ENCODE measurements at places on chromosomes 3 and 15.

- DNase-seq: no peak
Observed at GRCh38 chr3:193942516-193943055, 193.4 kb upstream of the HES1 start.

DNA sequence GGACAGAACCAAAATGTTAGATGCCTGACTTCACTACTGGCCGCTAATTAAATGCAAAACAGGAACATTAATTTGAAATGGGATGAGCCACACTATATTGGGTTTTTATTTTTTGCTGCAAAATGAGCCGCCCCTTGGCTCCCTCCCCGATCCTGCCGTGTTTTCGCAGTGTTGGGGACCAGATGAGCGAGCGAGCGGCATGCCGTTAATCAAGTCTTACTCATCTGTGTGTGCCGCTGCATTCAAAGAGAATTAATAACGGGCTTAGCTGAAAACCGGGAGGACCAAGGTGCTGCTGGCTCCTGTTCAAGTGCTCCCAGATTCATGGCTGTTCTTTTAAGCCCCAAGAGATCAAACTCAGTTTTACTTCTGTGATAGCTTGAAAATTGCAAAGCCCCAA, 20.0 kb downstream of the TAFA4 start:
- DNase-seq: no peak

DNA sequence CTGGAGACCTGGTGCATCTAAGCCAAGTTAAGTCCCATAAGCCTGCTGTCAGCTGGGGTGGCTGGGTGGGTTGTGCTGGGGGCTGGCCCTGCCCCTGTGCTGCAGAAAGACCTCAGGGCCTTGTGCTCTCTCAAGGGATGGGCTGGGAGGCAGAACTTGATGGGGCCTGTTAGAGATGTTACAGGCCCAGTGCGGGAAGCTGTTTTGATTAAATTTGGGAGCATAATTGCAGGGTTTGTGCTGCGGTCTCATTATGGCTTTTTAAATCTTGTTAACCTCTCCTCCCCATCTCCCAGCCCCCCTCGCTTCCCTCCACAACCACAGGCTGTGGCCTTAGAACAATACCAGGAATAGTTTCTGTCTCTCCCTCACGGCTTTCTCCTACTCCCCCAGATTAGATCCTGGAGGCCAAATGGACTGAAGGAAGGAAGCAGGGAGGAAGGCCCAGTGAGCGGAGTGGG, 87.6 kb upstream of the TLE3 start:
- DNase-seq: no peak

DNA sequence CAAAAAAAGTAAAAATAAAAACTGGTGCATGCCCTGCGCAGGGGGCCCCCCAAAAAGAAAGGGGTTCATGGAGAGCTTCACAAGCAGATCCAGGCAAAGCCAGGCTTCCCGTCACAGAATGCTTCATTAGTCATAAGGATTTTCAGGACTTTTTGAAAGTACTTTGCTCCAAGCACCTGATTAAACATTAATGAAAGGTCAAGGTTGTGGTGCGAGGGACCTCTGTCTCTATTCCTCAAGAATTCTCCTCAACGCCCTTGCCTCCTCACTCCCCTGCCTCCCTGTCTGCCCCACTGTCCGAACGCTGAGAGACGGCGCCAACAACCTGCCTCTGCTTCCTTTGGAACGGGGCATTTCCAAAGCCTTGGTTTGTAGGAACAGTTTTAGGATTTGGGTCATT, 240.1 kb upstream of the IGF1R start:
- DNase-seq: no peak

- DNase-seq: no peak
Observed at GRCh38 chr3:72303926-72304325, 519.0 kb upstream of the PROK2 start.

DNA sequence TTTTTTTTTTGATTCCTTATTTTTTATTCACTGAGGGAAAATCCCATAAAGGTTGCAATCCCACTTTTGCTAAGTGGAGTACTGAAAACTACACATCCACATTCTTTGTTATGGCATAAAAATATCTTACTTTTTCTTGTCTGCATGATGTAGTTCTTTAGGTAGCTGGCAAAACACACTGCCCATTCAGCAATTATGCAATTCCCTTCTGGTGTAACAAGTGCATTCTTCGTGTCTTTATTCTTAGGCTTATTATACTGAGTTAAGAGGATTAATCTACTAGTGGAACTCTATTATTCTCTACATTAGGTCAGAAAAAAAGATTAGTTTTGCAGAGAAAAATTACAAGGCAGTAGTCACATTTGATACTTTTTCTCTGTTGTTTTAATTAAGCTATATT, 403.8 kb upstream of the GBE1 start:
- no peak for DNase-seq

GRCh38 chr15:95325763-95326404, 1004.6 kb upstream of the NR2F2 start:
- no peak for DNase-seq

GRCh38 chr15:59388670-59389069, 16.0 kb upstream of the MYO1E start:
- no peak for DNase-seq

- DNase-seq: no peak
Observed at GRCh38 chr3:117404730-117405129, 695.2 kb downstream of the TUSC7 start.

GRCh38 chr3:55557549-55557948, 70.4 kb upstream of the WNT5A start:
- DNase-seq: no peak

GRCh38 chr3:35601959-35602358, 37.4 kb upstream of the ARPP21 start:
- no peak for DNase-seq

DNA sequence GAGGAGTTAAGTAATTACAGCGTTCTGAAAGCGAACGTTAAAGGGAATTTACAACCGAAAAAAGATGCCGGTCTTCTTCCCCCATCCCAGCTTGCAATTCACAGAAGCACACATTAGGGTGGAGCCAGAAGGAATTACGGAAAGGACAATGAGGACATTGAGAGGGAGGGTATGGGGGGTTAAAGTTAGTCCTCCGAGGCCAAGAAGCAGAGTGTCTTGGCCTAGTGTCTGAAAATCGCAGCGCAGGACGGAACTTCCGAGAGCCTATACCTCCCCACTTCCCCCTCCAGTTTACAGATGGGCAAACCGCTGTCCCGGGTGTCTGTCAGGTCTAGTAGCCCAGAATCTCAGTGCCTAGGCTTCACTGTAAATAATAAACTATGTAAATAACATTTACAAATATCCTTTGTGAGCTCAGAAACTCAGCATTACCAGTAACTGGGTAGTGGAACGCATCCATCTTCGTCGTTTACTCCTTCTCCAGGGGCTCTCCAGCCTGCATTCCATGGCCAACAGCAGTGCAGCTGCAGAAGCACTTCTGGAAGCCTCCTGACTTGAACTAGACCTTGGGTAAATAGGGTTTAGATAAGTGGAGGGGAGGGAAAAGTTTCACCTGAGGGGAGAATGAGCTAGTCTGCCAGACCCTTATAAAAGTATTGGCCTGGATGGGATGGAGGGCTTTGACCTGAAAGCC, 922 bp downstream of the ADPRH start:
- peak; percentile 25 for DNase-seq

- no peak for DNase-seq
Observed at GRCh38 chr15:42050484-42051255, 29.8 kb upstream of the PLA2G4E start.

DNA sequence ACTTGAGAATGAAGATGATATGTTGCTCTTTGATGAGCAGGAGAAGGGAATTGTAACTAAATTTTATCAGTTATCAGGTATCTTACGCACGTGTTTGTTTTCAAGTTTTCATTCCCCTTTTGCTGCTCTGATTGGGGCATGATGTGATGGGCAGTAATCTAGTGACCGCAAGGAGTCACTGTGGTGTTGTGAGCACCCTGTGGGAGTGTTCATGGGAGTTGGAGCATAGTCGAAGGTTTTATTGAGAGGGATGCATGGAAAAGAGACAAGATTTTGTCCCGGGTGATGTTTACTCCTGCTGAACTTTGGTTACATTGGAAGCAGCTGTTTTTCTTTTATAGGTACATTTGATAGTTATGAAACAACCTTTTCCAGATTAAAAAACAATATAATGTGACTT, 2.1 kb downstream of the FAN1 start:
- no peak for DNase-seq

- no peak for DNase-seq
Observed at GRCh38 chr3:87811953-87812352, 246.9 kb downstream of the CGGBP1 start.
